Stimulated activated CD8-positive, alpha-beta memory T cell treated with anti-CD3 and anti-CD28 coated beads, Interleukin-15, amount 100 ng/mL, for 4 hours (primary cell): ENCODE measurements at places on chromosomes 16 and 17.

DNA sequence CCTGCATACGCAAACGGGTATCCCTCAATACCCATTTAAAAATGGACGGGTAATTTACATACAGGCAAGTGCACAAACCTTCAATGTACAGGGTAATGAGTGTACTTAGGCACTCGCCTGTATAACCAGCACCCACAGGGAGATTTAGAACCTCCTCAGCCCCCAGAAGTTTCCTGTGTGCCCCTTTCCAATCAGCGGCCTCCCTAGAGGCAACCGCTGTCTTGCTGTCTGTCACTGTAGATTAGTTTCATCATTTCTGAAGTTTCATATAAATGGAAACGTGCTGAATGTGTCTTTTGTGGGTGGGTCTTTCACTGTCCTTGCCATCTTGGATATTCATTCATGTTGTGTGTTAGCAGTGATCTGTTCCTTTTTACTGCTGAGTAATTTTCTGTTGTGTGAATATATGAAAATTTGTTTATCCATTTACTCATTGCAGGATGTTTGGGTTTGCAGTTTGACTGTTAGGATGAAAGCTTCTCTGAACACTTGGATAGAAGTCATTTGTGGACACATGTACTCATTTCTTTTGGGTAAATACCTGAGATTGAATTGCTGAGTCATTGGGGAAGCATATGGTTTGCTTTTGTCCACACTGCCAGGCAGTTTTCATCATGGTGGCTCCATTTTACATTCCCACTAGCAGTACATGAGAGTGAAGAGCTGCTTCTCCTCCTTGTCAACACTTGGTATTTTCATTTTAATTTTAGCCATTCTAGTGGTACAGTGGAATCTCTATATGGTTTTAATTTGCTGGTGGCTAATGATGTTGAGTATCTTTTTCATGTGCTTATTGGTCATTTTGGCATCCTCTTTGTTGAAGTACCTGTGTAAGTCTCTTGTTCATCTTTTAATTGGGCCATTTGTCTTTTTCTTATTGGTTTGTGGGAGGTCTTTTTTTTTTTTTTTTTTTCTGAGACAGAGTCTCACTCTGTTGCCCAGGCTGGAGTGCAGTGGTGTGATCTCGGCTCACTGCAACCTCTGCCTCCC lies 2.1 kb upstream of the ADCY7 start:
- no peak for DNase-seq

DNA sequence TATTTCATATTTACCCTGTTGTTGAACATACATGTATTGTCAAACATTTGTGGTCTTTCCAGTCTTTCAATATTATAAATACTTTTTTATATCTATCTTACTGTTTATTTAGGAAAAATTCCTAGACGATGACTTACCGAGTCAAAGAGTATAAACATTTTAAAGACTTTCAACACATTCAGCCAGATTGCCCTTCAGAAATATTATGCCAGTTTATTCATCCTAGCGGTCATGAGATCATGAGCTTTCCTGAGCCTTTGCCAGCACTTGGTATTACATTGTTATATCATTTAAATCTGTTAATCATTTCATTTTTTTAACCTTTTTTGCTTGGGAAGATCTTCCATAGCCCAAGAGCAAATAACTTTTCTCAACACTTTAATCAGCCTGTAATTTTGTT lies 197.4 kb downstream of the SPECC1 start:
- DNase-seq, result no peak

GRCh38 chr16:86884390-86884650 lies 306.0 kb downstream of the FOXL1 start:
- DNase-seq, result no peak

DNA sequence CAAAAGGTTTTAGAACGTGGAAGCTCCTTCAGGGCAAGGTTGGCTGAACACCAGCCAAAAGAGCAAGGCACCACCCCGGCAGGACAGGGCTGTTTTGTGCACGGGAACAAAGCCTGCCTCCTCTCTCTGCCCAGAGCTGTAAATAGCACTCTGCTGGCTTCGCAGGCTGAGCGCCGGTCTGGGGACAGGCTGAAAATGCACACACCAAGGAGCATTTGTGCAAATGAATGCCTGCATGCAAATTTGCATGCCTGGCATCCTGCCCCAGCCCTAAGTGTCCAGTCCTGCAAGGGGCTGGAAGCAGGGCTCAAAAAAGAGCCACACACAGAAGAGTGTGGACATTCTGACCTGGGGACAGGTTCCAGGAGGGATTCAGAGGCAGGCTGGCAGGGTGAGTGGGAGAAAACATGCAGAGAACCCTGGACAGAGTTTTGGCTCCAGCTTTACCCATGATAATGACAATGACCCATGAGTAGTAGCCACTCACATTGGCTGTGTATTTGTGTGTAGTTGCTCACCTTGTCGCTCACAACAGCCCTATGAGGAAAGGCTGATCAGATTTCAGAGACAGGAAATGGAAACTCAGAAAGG lies 11.7 kb downstream of the ABAT start:
- DNase-seq, result no peak

GRCh38 chr16:71205482-71206131 lies 24.9 kb downstream of the HYDIN start:
- DNase-seq, result no peak

- no peak for DNase-seq
Measured at GRCh38 chr16:3595110-3595486, 16.3 kb downstream of the SLX4 start.

GRCh38 chr16:30136971-30137605 lies 14.1 kb upstream of the MAPK3 start:
- no peak for DNase-seq

GRCh38 chr16:21103941-21104860 lies 46.4 kb downstream of the DNAH3 start:
- no peak for DNase-seq

DNA sequence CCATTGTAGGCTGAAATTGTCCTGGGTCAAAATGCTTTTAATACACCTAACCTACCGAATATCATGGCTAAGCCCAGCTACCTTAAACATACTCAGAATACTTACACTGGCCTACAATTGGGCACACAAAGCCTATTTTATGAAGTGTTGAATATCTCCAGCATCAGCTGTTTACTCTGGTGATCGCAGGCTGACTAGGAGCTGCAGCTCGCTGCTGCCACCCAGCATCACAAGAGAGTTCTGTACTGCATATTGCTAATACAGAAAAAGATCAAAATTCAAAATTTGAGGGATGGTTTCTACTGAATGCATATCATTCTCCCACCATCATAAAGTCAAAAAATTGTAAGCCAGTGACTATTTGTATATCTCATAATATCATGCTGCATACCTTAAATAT lies 55.3 kb downstream of the ULK2 start:
- DNase-seq, result no peak
